A172 (cell line): ENCODE measurements at places on chromosomes 1 and 21. TPM values are rescaled to one million over a fixed set of nuclear protein-coding genes. Genes with fewer than 3 reads are reported as not detected.

DNA sequence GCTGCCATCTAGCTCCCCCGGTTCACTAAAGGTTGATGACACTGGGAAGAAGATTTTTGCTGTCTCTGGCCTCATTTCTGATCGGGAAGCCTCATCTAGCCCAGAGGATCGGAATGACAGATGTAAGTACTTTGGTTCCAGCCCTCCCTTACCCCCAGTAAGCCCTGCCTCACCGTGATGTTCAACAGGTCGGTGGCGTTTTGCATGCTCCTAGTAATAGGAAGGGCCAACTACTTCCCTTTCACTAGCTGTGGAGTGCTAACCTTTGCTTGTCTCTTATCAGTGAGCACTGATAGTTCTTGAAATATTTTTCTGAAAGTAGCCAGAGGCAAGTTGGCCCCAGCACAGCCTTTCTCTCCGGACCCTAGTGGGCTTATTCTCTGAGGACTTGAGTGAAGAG, 7.5 kb downstream of the RNF220 start:
- no peak for DNase-seq

DNA sequence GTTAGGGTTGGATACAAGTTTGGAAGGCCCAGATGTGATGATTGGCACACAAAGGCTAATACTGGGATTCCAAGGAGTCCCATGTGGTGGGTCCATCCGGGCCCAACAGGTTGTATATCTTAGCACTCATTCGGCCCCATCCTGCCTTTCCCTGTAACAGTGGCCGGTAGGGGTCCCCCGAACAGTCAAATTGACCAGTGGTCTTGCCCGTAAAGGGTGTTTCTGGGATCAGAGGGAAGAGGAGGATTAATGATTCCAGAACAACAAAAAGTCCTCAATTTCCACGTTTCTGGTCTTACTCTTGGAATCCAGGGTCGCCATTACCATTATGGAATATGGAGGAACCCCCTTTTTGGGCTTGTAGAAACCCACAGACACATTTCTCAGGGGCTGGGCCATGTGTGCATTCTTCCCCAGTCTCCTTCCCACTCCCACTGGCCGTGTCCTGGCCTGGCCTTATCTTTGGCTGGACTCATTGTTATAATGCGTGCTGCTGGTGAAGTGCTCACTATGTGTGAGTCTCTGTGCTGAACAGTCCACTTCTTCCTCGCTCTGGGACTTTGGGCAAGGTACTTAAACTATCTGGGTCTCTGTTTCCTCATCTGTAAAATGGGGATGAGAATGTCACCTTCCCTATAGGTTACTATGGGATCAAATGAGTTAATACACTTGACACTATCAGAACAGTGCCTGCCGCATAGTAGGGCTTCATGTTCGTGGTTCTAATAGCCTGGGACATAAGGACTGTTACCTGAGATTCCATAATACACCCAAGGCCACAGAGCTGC, 161.8 kb downstream of the DYRK1A start:
- DNase-seq, result no peak

DNA sequence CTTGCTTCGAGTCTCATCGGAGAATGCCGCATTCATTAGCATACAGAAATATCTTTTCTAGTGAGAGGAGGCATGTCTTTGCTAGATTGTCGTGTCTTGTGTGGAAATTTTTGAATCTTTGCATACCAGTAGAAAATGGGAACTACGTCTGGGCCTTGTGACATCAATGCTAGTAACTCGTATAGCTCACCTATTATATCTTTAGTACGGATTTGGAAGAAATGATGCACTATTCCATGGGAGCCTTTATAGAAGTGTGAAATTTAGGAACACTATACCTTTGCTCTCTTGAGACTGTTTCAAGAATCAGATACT, 835 bp downstream of the UHMK1 start:
- no peak for DNase-seq

- no peak for DNase-seq
Measured at GRCh38 chr1:167798952-167799351, 77.2 kb downstream of the MPZL1 start.

DNA sequence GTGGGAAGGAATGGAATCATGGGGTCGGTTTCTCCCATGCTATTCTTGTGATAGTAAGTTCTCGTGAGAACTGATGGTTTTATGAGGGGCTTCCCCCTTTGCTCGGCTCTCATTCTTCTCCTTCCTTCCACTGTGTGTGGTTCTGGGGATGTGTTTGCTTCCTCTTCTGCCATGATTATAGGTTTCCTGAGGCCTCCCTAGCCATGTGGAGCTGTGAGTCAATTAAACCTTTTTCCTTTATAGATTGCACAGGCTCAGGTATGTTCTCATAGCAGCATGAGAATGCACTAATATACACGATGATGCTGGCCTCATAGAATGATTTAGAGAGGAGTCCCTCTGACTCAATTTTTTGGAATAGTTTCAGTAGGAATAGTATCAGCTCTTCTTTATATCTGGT, 195.4 kb upstream of the IVNS1ABP start:
- DNase-seq, result no peak

GRCh38 chr1:37845049-37845646, 14.2 kb downstream of the MTF1 start:
- no peak for DNase-seq

DNA sequence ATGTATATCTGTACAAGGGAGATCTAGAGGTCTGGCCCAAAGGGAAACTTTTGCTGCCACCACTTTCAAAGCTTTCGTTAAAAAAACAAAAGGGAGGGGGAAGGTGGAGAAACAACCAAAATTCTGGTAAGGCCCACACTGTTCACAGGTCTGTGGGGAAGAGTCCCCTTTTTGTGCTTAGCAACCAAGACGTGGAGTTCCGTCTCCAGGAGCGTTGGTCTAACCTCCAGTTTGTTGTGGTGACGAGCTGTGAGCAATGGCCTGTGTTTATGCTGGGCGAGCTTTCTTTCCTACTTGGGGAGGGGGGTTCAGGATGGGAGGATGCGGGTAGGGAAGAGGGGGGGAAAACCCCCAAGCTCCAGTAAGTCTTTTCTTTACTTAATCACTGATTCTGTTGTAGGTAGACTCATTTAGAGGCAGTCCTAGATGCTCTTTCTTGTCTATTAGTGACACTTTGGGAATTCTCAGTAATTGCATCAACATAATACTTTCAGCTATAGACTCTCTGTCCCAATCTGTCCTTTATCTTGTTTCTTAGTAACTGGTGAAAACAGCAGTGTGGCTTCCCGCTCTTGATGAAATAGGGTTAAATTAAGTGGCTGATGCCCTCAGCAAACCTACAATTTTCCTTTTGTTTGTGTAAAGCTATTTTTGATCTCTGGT, 1.5 kb downstream of the HIPK1 start:
- DNase-seq, result no peak

DNA sequence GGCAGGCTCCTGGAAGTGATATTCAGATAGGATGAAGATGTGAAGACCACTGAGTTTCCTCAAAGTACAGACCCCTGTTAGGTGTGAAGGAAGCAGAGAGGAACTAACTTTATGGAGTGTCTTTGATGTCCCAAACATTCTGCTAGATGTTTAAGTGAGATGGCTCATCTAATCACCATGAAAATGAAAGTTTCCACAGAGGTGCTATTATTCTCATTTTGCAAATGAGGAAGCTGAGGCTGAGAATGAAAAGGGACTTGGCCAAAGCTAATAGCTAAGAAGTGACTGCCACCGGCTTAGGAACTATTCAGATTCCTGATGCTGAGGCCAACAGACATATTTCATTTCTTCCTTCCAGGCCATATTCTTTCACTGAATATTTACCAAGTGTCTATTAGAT, 45.9 kb upstream of the WLS start:
- DNase-seq, result no peak

DNA sequence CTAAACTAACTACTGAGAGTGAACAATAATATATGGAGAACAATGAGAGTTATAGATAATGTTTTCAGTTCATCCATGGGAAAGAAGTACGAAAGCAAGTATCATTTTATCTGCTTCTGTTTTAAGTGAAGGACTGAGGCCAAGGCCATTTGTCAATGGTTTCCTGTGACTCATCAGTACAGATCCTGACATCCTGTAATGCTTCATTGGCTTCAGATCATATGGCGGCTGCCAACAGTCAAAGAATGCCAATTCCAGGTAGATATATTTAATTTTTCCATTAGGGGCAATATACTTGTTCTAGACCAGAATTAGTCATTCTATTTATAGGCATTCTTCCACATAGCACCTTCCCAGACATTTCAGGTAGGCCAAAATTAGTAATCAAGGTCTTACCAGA, 97.3 kb downstream of the USH2A start:
- peak; percentile 67 for DNase-seq

GRCh38 chr1:181423301-181423918, 59.9 kb upstream of the CACNA1E start:
- DNase-seq, result peak; percentile 39

DNA sequence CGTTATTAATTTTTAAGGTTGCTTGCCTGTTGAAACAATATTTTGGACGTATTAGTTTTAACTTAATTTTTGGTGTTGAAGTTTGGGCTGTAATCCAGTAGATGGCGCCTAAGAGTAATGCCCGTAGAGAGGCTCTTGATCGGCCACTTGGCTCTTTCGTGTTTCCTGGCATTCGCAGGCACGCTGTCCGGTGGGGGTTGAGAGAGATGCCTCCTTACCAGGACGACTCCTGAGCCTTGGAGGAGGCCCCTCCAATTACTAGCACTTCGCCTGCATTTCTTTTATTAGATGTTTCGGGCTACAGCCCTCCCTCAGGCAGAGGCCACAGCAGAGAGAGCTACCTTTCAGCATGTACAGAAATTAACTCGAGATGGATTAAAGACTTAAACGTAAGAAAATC, 12.0 kb downstream of the OR2M4 start:
- peak; percentile 39 for DNase-seq

- peak; percentile 19 for DNase-seq
Measured at GRCh38 chr1:85494904-85495266, 29.9 kb upstream of the DDAH1 start.

GRCh38 chr21:46604329-46604974, 430 bp downstream of the S100B start:
- DNase-seq, result no peak

GRCh38 chr1:23358310-23358875, 11.2 kb downstream of the ZNF436 start:
- DNase-seq, result no peak

DNA sequence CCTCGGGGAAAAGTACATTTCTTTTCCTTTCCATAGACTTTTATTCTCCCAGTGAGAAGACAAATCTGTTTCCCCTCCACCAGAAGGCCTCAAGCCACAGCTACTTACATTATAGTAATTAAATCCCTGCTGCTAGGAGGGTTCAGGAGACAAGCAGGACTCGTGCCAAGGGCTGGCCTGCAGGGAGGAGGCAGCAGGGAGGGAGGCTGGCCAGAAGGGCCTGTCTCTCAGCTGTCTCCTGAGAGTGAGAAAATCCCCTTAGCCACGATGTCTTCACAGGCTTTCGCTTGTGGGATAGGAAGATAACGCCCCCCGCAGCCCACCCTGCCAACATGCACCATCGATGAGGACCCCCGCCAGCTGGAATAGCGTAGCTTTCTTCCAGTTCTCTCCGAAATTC, 14.0 kb downstream of the KCNN3 start:
- no peak for DNase-seq

GRCh38 chr1:172323686-172324085, 96.8 kb upstream of the C1orf105 start:
- DNase-seq, result no peak

GRCh38 chr1:4046836-4047461, 146.9 kb upstream of the C1orf174 start:
- no peak for DNase-seq

DNA sequence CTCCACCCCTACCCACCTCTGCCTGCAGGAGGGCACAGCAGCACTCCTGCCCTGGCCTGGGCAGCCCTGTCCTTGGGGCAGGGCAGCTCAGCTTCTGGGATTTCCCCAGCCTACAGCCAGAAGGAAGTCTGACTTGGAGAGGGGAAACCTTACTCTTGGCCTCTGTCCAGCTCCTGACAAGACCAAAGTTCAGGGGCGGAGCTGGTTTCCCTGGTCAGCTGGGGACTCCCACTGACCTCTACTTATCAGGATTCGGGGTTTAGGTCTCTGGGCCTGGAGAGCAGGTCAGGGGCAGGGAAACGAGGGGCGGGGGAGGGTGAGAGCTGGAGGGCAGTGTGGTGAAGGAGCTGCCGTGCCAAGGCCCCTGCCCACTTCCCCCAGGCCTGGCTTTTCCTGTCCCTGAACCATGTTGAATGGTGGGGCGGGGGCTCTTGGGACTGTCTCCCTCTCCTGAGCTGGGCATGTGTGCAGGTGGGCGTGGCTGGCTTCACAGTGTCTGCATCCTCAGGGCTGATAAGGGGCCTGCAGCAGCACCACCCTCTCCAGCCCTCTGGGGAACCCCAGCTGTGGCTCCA, 16.8 kb upstream of the ETV3 start:
- DNase-seq, result peak; percentile 66

DNA sequence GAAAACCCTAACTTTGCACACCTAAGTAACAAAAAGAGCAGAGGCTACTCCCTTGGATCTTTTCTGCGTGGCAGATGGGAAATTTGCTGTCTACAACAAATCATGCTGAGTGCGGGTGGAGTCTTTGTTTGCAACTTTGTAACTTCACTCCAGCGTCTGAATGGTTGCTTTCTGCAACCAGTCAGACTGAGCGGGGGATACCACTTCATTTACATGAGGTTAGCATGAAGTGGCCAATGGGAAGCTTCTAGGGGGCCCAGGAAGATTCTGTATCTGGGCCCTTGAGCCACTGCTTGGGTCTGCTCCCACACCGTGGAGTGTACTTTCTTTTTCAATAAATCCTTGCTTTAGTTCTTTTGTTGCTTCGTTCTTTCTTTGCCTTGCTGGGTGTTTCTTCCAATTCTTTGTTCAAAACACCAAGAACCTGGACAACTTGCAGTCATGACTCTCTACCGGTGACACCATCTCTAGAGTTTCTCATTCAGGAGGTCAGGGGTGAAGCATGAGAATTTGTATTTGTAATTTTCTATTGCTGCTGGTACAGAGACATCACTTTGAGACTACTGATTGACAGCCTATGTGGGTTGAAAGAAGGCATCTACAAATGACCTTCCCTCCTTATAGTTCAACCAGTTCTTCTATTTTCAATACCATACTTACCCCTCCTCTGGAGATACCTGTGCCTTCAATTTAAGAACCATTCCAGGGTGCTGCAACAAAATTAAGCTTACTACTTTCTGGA, 55.8 kb upstream of the RC3H1 start:
- no peak for DNase-seq

GRCh38 chr1:231879296-231879695, 252.7 kb downstream of the DISC1 start:
- DNase-seq, result no peak

DNA sequence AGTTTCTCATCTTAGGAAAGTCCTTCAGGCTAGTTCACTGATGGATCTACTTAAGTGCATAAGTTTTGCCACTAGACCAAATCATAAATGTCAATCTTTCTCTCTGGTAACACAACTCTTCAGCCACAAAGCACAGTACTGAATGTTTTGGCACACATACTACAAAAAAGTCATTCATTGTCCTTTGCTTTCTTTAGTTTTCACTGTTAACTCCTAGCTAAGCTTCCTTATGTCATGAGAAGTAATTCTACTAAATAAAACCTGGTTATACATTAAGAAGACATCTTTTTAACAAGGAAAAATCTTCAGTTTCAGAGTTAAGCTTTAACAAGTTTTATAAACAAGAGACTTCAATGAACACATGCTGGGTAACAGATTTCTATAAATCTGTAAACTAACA, 379.2 kb upstream of the NFIA start:
- no peak for DNase-seq

GRCh38 chr1:184291701-184292100, 95.1 kb upstream of the C1orf21 start:
- DNase-seq, result no peak

Gene CALML6
- total RNA-seq, result not detected in 2 replicates

Gene TYW3
- 10.8 and 12.0 TPM in 2 replicates for total RNA-seq

Gene FAAH
- total RNA-seq, result not detected in 2 replicates

Gene GCSAML
- total RNA-seq, result 0.10 TPM in 1 of 2 replicates, not detected in the other

Gene MYOC
- not detected in 2 replicates for total RNA-seq

Gene OR2L5
- total RNA-seq, result not detected in 2 replicates

Gene CD2
- total RNA-seq, result not detected in 2 replicates

Gene HPCA
- not detected in 2 replicates for total RNA-seq

Gene KIF21B
- 1.2 and 2.0 TPM in 2 replicates for total RNA-seq
